Endothelial cell of umbilical vein (primary cell): ENCODE measurements at places on chromosomes 16 and 17. TPM values are rescaled to one million over a fixed set of nuclear protein-coding genes. Genes with fewer than 3 reads are reported as not detected.
A peak's percentile ranks its signal among the peaks of the same experiment; 100 is the strongest.

DNA sequence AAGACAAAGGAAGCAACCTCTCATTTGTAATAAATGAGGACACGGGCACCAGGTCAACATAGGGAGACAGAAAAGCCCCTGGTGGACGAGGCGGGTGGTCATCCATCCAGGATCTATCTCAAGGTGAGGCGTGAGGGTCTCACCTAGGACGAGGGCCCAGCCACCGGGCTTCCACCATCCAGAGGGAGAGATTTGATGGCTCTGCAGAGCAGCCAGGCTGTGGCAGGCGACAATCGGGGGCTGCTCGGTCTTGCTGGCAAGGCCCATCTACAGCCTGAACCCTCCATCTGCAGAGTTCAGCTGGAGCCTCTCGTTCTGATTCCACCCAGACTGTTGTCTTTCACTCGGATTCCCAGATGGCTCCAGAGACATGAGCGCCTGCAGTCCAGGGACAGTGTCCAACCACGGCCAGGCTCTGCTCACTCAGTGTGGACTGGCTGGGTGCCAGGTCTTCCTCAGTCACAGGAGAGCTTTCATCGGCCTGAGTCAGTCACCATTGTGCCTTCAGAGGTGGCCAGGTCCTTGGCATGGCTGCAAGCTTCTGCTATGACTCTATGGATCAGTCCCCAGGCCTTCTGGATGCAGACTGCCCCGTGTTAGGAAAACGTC, 5.9 kb downstream of the LITAFD start:
- no peaks in the 10 kb centered on the region for H3K27me3 ChIP-seq
- H3K4me1 ChIP-seq, result peaks cover 12% of the 10 kb centered on the region
- peaks cover 16% of the 10 kb centered on the region for H3K36me3 ChIP-seq
- no peak overlapping the region for H3K27ac ChIP-seq
- DNase-seq, result no peak
- H3K4me3 ChIP-seq, result no peak overlapping the region

DNA sequence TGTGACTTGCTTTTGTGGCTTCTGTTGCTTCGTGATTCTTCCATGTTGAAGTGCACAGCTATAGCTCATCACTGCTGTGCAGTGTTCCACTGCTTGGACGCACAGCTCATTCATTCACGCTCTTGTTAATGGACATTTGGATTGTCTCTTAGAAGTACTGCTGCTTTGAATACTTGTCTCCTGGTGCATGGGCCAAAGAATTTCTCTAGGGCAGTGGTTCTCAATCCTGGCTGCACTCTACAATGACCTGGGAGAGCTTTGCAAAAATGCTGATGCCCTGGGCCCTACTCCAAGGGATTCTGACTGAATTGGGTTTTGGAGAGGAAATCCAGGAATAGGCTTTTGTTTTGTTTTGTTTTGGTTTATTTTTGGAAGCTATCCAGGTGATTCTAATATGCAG, 20.0 kb downstream of the CCL17 start:
- H3K36me3 ChIP-seq, result peaks cover 10% of the 10 kb centered on the region
- DNase-seq, result no peak
- no peaks in the 10 kb centered on the region for H3K27me3 ChIP-seq

- no peaks in the 10 kb centered on the region for H3K4me1 ChIP-seq
- H3K27ac ChIP-seq, result no peak overlapping the region
- no peaks in the 10 kb centered on the region for H3K27me3 ChIP-seq
- H3K36me3 ChIP-seq, result no peaks in the 10 kb centered on the region
Observed at GRCh38 chr17:55734128-55734781, 11.6 kb upstream of the TMEM100 start.

- no peaks in the 10 kb centered on the region for H3K36me3 ChIP-seq
- H3K4me3 ChIP-seq, result no peak overlapping the region
- H3K27me3 ChIP-seq, result no peaks in the 10 kb centered on the region
- DNase-seq, result no peak
- H3K27ac ChIP-seq, result no peak overlapping the region
- H3K4me1 ChIP-seq, result no peaks in the 10 kb centered on the region
Observed at GRCh38 chr17:11909348-11909747, 87.9 kb downstream of the ZNF18 start.

GRCh38 chr16:83220066-83220465, 587.7 kb upstream of the HSBP1 start:
- no peaks in the 10 kb centered on the region for H3K27me3 ChIP-seq
- H3K4me3 ChIP-seq, result no peak overlapping the region
- H3K36me3 ChIP-seq, result no peaks in the 10 kb centered on the region

DNA sequence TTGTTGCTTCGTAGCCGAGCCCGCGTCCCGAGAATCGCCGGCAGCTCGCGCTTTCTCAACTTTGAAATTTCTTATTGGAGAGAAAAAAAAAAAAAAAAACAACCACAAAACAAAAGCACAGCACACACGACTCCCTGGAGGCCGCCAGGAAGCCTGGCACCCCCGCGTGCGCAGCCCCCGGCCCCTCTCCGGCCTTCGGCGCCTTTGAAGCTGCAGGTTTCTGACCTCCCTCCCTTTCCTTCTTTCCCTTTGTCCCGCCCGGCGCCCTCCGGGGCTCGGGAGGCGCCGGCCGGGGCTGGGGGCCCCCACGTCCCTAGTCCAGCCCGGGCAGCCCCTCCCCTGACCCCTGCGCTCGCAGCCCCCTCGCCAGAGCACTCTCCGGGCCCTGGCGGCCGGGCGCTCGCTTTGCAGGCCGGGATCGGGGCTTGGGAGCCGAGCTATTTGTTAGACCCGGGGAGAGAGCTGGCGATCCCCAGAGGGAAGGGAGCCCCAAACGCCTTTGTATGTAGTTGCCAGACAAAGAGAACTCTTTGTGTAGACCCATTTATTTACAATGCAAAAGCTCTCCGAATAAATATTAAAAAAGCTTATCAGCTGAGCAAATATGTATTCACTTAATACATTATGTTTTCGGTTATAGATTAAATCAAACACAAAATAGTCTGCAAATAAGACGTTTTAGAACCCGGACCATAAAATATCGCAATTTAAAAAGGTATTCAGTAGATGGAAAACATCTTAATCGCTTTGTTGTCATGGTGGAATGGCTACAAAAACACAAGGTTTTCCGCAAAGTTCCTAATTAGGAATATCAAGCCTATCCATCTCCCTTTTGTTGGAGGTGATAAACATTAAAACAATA, 2.3 kb downstream of the BAHCC1 start:
- no peaks in the 10 kb centered on the region for H3K36me3 ChIP-seq
- H3K4me3 ChIP-seq, result peak overlapping the region; percentile 60
- peaks cover 36% of the 10 kb centered on the region for H3K4me1 ChIP-seq
- DNase-seq, result peak; percentile 65
- peak overlapping the region; percentile 85 for H3K27ac ChIP-seq

DNA sequence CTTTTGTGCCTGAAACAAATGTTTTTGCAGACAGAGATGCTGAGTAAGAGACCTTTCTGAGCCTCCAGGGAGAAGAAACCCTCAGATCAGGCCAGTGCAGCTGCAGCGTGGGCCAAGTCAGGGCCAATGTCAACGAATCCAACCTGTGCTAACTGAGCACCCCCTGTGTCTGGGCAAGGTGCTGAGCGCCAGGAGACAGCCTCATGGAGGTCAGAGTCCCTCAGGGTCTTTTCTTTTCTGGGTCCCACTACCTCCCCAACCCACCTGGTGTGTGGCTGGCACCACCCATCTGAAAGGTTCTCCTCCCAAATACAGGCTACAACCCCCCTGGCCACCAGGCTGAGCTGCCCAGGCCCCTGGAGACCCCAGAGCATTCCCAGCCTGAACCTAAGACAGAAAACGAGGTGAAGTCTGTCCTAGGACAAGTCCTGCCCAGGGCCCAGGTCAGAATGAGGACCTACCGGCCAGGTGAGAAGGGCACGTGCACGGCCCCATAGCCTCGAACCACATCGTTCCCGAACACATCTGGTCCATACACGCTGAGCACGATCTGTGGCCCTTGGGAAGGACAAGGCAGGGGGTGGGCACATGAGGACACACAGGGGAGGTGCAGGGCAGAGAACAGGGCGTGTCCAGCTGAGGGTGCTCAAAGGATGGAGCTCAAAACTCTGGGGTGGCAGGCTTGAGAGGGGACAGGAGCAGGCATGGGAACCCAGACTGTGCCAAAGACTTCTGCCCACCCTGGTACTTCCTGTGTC, 15.0 kb downstream of the B9D1 start:
- H3K27me3 ChIP-seq, result no peaks in the 10 kb centered on the region
- H3K4me1 ChIP-seq, result peaks cover 8% of the 10 kb centered on the region
- no peak overlapping the region for H3K4me3 ChIP-seq
- no peak for DNase-seq
- H3K36me3 ChIP-seq, result no peaks in the 10 kb centered on the region
- H3K27ac ChIP-seq, result no peak overlapping the region

DNA sequence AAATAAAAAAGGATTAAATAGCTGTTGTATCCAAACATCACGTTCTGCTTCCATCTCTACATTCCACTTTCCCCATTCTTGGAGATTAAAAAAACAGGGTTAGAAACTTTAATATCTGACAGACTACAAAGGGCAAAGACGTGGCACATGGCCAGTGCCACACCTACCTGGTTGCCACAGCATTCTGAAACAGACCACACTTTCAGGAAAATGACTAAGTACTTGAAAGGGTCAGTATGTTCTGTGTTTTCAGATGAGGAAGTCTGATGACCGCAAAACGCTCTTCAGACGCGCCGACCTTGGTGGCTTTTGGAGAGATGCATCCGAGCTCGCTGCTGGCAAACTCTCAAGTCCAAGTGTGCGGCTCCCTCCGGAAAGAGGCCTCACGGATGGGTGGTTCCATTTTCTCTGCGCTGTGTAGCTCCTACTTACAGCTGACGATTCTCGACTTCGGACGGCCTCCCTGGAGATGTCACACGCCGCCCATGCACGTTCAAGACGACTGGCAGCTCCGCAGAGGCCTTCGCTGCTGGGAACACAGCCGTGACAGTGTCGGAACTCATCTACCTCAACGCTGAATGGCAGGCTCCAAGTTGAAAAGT, 15.5 kb downstream of the MAP1LC3B start:
- peak; percentile 95 for DNase-seq
- peaks cover 20% of the 10 kb centered on the region for H3K4me1 ChIP-seq
- H3K27me3 ChIP-seq, result no peaks in the 10 kb centered on the region
- peaks cover 45% of the 10 kb centered on the region for H3K36me3 ChIP-seq
- H3K27ac ChIP-seq, result peak overlapping the region; percentile 82
- no peak overlapping the region for H3K4me3 ChIP-seq

- no peaks in the 10 kb centered on the region for H3K27me3 ChIP-seq
- peaks cover 7% of the 10 kb centered on the region for H3K4me1 ChIP-seq
- no peak for DNase-seq
- H3K27ac ChIP-seq, result no peak overlapping the region
- H3K4me3 ChIP-seq, result no peak overlapping the region
- H3K36me3 ChIP-seq, result no peaks in the 10 kb centered on the region
Observed at GRCh38 chr16:10745841-10746240, 2.2 kb downstream of the NUBP1 start.

DNA sequence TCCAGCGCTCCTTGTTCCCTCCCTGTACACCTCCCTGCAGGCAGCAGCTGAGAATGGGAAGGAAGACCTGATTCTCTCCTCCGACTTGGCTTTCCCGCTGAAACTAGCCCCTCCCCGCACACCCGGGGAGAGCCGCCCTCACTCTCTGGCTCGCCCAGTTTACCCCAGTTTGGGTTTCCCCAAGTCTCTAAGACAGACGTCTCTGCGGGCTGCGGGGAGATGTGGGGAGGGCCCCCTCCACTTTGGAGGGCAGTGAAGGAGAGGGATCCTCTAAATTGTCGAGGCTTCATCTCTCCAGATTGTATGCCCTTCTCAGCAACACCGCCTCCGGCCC, 797 bp downstream of the GRB7 start:
- H3K36me3 ChIP-seq, result no peaks in the 10 kb centered on the region
- H3K4me1 ChIP-seq, result peaks cover 14% of the 10 kb centered on the region
- H3K27ac ChIP-seq, result no peak overlapping the region
- H3K27me3 ChIP-seq, result peaks cover 18% of the 10 kb centered on the region
- H3K4me3 ChIP-seq, result no peak overlapping the region

- no peak overlapping the region for H3K4me3 ChIP-seq
- DNase-seq, result no peak
- peaks cover 35% of the 10 kb centered on the region for H3K4me1 ChIP-seq
- no peak overlapping the region for H3K27ac ChIP-seq
- peaks cover 11% of the 10 kb centered on the region for H3K36me3 ChIP-seq
Observed at GRCh38 chr16:10935226-10935915, 6.9 kb downstream of the DEXI start.

DNA sequence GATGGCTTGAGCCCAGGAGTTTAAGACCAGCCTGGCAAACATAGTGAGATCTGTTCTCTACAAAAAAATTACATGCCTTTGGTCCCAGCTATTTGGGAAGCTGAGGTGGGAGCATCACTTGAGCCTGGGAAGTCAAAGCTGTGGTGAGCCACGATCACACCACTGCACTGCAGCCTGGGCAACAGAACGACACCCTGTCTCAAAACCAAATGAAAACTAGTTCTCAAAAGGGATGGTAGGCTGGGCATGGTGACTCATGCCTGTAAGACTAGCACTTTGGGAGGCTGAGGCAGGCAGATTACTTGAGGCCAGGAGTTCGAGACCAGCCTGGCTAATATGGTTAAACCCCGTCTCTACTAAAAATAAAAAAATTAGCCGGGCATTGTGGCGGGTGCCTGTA, 31.1 kb downstream of the PPM1D start:
- peak overlapping the region; percentile 34 for H3K27ac ChIP-seq
- peaks cover 3% of the 10 kb centered on the region for H3K36me3 ChIP-seq
- no peak overlapping the region for H3K4me3 ChIP-seq

PRSS27 gene
- 0.53 and 0.60 TPM in 2 replicates for total RNA-seq

GRCh38 chr17:47850692-47851573, at the start of gene SP6:
Gene SP6 (minus strand): TSS chr17:47851163. CDS start chr17:47848429, 2,734 bp downstream.
- peaks cover 16% of the 10 kb centered on the region for H3K4me1 ChIP-seq
- H3K27me3 ChIP-seq, result peaks cover 11% of the 10 kb centered on the region
- peak; percentile 58 for DNase-seq
- no peak within 1 kb of the TSS for H3K27ac ChIP-seq
- H3K36me3 ChIP-seq, result no peaks in the 10 kb centered on the region

DNA sequence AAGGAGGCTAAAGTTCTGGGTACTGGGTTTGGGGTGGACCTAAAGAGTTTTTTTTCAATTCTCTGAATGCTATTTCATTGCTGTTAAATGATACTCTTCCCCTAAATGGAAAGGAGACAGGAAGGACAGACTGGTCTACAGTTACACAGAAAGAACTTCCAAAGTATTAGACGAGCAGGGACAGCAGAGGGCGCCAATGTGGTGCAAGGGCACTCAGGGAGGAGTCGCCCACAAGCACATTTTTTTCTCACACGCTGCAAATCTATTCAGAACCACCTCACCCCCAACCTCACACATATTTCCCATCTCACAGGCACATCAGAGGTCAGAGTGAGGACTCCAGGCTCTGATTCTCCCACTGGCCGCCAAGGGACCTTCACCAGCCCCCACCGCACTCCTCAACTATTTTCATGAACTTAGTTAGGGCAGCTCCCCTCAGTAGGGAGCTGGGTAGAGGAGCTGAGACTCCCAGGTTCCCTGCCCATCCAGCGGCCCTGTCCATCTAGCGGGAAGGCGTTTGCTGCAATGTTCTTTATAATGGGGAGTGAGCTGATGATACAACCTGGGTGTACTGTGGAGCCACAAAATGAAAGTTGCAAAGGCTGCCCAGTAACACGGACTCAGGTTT, 6.8 kb upstream of the CA4 start:
- DNase-seq, result peak; percentile 89
- H3K4me3 ChIP-seq, result no peak overlapping the region
- no peak overlapping the region for H3K27ac ChIP-seq
- peaks cover 19% of the 10 kb centered on the region for H3K4me1 ChIP-seq
